ENCODE measurements at places on chromosomes 7 and 10. TPM values are rescaled to one million over a fixed set of nuclear protein-coding genes. Genes with fewer than 3 reads are reported as not detected.

The UCN3 gene
- polyA plus RNA-seq, result 2.5 TPM

The TMEM236 gene
- 0.19 TPM for polyA plus RNA-seq

DNA sequence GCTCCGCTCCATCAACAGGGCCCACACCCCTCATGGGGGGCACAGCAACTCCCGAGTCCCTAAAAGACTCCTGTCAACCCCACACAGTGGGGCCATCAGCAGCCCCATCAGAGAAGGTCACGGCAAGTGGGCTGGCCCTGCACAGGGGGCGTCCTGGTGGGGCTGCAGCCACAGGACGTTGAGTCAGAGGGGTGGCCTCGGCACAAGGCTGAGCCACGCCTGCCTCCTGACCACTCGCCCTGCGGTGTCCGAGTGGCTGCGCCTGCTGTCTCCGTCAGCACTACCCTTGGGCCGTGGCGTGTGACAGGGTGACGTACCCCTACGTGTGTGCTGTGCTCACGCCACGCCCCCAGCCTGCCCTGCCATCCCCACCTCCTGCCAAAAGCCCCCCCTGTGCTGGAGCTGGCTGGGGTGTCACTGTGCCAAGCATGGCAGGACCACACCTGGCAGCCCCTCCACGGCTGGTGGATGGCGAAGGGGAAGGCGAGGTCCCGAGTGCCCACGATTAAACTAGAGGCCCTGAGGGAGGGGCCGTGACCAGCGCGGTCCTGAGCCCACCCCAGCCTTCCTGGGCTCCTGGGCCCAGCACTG is 26.0 kb upstream of the NKX6-2 start:
- DNase-seq, result no peak

DNA sequence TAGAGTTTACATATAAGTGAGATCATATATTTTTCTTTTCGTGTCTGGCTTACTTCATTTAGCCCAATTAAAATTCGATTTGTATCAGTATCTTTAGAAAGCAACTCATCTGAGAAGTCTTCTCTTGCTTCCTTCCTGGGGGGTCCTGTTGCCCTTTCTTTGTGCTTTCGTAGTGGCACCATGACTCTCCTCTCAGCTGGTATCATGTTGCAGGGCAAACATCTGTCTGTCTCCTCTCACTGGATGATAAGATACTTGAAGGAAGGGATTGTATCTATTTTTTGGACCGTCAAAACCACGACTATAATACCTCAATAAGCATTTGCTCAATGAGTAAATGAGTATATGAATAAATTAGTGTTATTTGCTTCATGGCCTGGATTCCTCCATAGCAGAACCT is 382.5 kb upstream of the SORCS1 start:
- no peak for DNase-seq
